ENCODE measurements at places on chromosomes 16 and 17. TPM values are rescaled to one million over a fixed set of nuclear protein-coding genes. Genes with fewer than 3 reads are reported as not detected.

DNA sequence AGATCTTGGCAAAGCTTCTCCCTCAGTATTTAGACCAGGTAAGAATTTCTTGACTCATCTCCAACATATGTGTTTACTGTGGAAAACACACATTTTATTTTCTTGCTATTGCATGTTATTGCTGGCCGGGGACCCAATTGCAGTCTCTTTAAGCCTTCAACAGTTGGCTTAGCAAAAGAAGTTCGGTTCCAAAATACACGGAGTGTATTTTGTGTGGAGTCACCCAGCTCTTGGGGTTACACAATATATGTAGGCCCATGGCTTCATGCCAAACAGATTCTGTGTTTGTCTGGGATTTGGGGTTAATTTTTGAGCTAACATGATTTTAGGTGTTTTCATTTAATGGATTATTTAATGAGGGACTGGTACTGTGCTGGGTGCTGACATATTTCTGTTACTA, 4.0 kb downstream of the ALDH3A2 start:
- no peak for DNase-seq

FOXK2 gene
- 118 TPM for total RNA-seq

SLC25A10 gene
- total RNA-seq = 54.8 TPM

LDHD gene
- total RNA-seq = 4.1 TPM
